ENCODE measurements at places on chromosomes 4 and X.

DNA sequence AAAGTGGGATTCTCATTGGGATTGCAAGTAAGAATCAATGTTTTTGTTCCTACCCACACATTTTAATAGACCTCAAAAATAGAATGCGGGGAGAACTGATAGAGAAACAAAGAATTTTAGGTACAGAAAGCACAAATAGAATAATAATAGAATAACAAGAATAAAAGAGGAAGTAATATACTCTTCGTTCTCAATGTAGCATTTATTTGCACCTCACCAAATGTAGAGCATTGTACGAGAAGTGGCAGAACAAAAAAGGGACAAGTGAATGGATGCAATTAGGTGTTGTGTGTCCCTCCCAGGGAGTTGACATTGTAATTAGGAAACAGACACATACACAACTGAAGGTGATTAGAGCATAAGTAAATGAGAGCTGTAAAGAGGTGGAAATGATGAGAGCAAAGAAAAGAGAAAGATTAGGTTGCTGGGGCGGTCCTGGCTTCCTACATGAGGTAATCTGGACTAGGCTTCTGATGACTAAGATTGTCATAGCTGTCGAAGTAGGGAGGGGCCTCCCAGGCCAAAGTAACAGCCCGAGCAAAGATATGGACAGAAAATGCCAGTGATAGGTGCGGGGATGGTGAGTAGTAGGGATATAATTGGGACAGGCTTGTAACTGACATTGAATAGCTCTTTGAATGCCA, 10.4 kb downstream of the RAB9A start:
- no peak for DNase-seq

DNA sequence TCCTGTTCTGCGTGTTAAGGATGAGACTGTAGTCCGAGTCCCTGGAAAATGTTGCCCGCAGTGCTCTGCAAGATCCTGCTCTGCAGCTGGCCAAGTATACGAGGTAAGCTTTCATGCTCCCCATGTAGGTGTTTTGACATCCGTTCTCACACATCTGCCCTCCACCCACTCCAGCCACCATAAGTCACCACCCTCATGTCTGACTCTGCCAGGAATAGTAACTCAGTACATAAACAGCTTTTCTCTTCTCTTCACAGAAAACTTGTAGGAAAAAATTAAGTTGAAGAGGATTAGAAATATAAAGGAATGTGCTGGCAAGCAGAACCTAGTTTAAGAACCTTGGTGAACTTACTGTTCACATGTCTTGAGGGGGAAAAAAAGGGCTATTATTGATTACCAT, 207.9 kb downstream of the FRAS1 start:
- DNase-seq: no peak

DNA sequence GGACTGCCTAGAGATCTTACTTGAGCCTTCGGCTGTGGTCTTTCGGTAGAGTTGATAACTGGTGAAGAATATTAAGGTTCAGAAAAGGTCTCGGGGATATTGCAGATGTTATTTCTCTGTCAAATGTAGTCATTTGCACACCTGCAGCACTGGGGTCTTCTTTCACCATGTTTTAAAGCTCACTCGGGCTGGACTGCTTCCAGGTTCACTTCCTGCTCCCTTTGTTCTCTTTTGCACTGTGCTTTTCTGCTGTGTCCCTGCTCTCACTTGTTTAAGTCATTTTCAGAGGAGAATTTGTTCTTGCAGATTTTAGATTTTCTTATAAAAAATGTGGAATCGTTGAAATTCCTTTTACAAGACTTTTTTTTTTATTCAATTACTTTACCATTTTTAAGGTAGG, 68.5 kb downstream of the BMPR1B start:
- no peak for DNase-seq

DNA sequence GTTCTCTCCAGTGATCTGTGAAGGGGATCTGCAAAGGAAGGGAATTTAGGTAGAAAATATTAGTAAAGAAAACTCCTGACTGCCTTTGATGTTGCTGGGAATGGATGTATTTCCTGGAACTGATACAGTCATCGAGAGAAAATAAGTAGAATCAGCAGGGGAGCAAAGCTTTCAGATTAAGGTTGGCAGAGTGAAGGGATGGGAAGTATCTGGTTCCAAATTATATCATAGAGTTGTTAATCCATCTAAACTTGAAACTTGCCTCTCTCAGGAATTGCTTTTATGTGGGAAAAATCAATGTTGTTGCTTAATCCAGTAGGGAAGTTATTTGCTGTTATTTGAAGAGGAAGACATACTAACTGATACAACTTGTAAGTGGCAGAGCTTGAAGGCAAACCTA, 19.3 kb downstream of the EPHA5 start:
- peak; percentile 42 for DNase-seq

- peak; percentile 99 for DNase-seq
Measured at GRCh38 chr4:75724066-75724866, at the start of gene USO1. Gene USO1, plus strand, starts transcription at chr4:75724577. Its CDS starts 243 bp downstream, at chr4:75724820.

DNA sequence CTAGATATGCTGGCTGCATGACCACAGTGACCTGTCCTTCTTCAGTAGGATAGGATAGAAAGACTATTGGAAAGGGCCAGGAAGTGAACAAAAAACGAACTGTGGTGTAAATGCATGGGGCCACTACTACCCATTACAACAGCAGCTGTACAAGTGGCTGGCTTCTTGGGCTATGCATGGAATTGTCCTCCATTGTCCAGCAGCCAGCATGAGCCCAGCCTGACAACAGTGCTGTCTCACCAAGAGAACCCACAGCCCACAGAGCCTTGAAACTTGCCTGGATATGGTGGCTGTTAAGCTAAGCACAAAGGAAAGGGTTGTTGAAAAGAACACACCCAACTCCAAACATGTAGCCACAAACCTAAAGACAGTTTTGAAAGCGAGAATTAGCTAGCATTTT, 330.2 kb upstream of the F9 start:
- no peak for DNase-seq

- DNase-seq: no peak
Measured at GRCh38 chr4:86141161-86141560, 218.7 kb downstream of the MAPK10 start.

- no peak for DNase-seq
Measured at GRCh38 chrX:97867266-97867665, 983.6 kb downstream of the RPA4 start.
